Stimulated activated CD8-positive, alpha-beta memory T cell treated with anti-CD3 and anti-CD28 coated beads, Interleukin-15, amount 100 ng/mL, for 24 hours (primary cell): ENCODE measurements at places on chromosomes 2 and 18.

- DNase-seq = no peak
Measured at GRCh38 chr2:159267921-159268320, 18.6 kb downstream of the WDSUB1 start.

DNA sequence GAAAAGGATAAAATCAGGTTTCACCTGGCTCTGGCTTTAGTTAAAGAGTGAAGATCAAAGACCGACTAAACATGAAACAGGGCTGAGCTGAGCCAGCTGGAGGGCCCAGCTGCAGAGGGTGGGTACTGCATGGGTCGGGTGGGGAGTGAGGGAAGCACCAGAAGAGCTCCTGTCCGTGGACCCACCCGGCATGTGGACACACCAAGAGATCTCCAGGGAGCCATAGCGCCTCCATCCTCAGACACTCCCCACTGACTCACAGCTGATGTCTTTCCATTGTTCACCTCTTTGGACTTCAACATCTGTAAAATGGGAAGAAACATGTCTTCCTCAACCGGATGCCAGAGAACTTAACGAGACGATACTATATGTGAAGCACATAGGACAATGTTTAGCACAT, 178.3 kb upstream of the KLHL29 start:
- no peak for DNase-seq

- no peak for DNase-seq
Measured at GRCh38 chr2:110819711-110820110, 87.3 kb downstream of the ACOXL start.

GRCh38 chr2:102736110-102736409, 25.8 kb upstream of the TMEM182 start:
- DNase-seq = no peak

DNA sequence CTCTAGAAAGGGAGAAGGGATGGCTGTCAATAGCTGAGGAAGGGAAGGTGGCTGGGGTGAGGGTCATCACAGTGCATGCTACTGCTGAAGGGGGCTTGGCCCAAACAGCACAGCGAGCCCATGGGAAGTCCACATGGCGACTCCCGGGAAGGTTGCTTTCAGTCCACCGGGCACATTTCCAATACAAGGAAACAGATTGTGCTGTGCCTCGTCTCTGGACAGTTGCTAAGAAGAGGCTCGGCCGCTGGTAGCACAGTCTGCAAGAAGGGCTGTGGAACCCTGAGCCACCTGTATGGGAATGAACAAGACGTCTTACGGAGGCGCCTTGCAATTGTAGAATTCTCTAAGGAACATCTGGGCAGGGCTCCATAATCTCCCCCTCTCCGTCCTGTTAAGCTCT, 123.1 kb downstream of the CELF4 start:
- no peak for DNase-seq

- DNase-seq = no peak
Measured at GRCh38 chr2:71336802-71337201, 5.2 kb downstream of the ZNF638 start.

- no peak for DNase-seq
Measured at GRCh38 chr18:70671889-70672565, 383.2 kb downstream of the SOCS6 start.

DNA sequence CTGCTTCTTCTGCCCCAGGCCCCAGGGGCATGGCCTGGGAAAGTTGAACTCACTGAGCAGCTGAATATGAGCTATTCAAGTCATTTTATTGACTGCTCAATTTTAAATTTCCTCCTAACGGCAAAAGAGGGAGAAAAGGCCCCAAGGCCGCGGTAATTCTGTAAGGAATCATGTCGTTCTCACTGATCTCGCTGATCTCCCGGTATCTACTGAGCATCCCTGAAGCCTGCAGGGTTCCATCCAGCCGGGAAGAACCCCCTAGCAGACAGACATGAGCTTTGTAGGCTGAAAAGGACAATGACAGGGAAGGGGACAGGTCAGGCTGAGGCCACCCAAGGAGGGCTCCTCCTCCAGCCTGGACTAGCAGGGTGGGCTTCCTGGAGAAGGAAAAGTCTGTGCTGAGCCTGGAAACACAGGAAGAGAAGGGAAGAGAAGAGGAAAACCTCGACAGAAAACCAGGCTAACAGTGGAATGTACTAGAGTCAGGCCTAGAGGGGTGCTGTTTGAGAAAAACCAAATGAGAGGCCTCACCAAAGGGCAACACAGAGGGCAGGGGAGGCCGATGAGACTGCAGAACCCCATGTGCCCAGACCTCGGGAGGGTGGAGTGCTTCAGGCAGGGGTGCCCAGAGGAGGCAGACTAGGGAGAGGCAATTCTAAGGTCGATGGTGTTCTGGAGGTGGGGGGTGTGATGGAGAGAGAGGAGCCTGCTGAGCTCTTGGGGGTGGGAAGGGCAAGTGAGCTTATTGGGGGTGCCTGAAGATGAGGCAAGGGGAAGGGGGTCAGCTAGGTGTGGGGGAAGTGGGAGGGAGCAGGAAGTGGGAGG, 2.9 kb upstream of the NPPC start:
- no peak for DNase-seq

- no peak for DNase-seq
Measured at GRCh38 chr2:139850254-139850890, 1070.2 kb upstream of the NXPH2 start.

DNA sequence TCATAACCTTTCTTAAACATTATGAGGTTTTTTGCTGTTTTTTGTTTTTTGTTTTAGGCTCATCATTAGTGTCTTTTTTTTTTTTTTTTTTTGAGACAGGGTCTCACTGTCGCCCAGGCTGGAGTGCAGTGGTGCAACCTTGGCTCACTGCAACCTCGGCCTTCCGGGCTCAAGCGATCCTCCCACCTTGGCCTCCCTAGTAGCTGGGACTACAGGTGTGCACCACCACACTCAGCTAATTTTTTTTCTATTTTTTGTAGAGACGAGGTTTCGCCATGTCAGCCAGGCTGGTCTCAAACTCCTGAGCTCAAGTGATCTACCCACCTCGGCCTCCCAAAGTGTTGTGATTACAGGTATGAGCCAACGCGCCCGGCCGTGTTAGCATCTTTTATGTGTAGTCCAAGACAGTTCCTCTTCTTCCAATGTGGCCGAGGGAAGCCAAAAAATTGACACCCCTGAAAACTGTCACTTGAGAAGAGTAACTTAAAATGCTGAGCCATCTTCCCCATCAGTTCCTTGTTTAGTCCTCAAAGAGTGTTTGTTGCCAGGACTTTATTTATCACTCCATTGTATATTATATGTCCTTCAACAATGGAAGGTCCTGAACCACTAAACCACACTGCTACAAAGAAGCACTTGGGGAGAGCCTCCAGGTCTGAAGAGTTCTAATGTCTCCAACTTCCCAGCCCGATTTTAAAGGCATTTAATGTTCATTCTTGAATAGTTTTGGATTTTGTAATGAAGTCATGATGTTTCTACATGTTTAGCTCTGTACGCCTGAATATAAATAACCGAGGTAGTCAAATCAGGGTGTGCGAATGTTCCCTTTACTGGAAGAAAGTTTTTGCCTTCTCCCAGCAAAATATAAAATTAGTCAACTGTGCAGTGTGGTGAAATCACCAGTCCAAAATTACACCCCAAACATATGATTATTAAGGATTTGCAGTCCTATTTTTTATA, 26.4 kb downstream of the ZNF516 start:
- no peak for DNase-seq

GRCh38 chr2:46347648-46348280, 50.6 kb downstream of the EPAS1 start:
- no peak for DNase-seq

DNA sequence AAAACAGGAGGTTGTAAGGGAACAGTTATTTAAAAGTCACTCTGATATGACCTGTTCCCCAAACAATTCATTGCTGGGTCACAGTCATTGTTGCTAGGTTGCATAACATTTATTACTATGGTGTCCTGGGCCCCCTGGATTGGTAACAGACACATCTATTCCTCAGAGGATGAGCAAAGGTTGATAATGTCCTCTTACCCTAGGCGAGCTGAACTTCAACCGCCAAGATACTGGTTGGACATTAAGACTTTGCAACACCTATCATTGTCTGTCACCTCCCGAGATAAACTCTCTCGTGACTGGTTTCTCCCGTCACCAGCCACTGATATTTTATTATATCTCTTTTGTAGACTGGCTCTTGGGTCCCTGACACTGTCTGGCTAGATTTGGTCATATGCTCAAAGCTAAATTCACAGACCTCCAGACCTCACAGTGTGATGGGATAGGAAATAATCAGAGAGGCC, 361.3 kb downstream of the ZNF521 start:
- DNase-seq = no peak

DNA sequence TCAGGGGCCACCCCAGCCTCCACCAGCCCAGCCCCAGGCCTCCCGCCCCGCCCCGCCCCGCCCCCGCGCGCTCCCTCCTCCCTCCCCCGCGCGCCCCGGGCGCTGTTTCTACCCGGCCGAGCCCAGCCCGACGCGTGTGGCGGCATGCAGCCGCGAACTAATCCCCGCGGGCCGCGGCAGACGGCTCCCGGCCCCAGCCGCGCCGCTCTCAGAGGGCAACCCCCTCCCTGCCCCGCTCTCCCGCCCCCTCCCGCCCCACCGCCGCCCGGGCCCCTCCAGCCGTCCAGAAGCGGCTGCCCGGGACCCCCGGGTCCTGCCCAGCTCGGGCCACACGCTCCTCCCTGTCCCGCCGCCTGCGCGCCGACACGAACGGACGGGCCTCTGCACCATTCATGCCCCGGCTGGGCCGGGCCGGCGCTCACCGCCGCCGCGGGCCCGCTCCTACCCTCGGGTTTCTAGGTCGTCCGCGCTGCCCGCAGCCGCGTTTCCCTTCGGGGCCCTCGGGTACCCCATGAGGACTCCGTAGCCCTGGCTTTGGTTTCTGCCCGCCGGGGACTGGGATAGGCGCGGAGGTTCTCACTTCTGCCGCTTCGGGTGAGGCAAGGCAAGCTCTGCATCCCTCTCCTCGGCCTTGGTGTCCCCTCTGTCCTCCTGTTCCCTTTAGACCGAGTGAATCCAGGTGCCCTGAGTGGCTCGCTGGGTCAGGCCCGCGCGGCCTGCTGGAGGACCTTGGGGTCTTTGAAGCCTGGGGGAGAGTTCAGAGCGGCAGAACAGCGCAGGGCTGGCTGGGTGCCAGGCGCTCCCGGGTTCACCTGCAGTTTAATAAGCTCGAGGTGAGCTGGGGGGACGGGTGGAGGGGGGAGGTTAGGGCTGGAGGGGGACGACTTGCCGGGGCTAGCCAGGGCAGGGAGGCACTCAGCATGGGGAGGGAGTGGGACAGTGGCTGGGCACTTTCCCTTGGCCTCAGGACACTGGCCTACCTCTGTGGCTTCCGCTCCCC, 3.1 kb downstream of the WNT10A start:
- DNase-seq = no peak

DNA sequence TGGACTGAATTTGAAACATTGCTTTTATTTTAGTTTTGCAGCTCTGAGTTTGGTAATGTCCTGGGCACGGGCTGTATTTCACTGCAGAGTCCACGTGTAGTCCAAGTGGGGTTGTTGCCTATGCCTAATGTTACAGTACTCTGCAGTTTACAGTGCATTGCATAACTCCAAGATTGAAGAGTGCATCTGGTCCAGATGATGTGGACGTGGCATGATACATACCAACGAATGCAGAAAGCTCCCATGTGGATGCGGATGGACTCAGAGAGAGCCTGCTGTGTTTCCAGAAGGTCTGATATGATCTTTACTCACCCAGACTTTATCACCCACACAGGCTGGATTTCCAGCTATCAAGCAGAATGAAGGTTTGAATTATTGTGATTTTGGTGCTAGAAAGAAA, 44.4 kb upstream of the CCDC68 start:
- DNase-seq = no peak

DNA sequence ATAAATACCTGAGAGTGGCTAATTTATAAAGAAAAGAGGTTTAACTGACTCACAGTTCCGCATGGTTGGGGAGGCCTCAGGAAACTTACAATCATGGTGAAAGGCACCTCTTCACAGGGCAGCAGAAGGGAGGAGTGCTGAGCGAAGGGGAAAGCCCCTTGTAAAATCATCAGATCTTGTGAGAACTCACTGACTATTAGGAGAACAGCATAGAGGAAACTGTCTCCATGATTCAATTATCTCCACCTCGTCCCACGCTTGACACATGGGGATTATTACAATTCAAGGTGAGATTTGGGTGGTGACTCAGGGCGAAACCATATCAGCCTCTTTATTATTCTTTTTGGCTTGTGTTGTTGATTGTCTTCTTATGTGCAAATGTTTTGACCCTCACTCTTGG, 76.2 kb downstream of the WDR7 start:
- no peak for DNase-seq

- DNase-seq = no peak
Measured at GRCh38 chr2:106106622-106107508, 87.2 kb downstream of the UXS1 start.

- no peak for DNase-seq
Measured at GRCh38 chr2:97706112-97706511, 7.3 kb upstream of the ZAP70 start.

DNA sequence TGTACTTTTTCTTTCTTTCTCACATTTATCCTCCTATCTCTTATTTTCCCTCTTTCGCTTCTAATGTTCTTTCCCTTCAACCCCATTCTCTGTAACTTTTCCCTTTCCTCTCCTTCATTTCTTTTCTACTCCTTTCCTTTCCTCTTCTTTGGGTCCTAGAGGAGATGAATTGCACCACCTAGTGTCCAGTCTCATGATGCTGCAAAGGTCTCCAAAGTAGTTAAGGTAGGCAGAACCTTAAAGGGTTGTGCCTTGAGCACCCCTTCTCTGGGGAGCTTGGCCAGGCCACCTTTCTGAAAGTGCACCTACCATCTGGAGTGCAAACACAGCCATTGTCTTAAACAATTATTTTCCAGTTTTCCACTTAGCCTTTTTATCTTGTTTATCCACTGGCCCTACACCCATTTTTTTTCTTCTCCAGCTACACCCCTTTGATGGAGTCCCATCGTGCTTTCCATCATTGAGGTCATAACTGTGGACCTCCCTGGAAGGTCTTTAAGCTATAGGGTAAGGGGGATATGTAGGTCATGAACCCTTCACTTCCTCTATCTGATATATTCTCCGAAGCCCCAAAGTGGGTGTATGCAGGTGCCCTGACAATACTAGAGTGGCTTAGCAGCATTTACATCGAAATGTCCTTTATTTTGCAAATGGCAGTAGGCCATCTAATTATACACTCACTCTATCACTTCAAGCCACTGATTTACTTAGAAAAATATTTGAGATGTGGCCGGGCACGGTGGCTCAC, 155.9 kb downstream of the ESCO1 start:
- DNase-seq = no peak

GRCh38 chr2:187150670-187151069, 297.4 kb downstream of the CALCRL start:
- no peak for DNase-seq

- DNase-seq = no peak
Measured at GRCh38 chr2:74379851-74380789, at the start of gene DCTN1. Gene DCTN1, minus strand, starts transcription at chr2:74380311. Its CDS starts 274 bp downstream, at chr2:74380037.

DNA sequence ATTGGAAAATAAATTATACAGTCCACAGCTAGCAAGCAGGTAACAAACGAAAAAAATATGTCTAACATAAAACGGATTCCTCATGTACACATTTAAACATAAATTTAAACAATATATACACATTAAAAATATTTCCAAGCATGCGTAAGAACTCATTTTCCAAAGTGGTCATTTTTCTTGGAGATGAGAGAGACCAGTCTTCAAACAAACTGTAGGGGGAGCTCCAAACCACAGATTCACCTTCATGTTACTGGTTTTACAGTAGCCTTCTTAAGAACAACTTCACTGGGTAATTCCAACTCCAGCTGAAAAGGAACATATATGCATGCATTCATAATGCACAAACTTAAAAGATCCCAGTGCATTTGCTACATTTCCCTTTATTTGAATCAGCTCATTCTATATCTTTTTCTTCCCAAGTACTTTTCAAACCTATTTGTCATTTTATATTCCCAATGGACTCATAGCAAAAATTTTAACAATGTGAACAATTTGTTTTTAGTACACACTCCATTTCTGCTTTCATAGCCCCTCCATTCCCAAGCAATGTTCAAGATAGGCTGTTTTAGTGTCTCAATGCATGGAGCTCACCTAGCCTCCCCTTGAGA, 4.7 kb upstream of the STAMBP start:
- no peak for DNase-seq
